Activated CD4-positive, alpha-beta T cell treated with anti-CD3 and anti-CD28 coated beads for 24 hours (primary cell): ENCODE measurements at places on chromosomes 12 and 14.
A peak's percentile ranks its signal among the peaks of the same experiment; 100 is the strongest.

GRCh38 chr12:115755061-115755724 is 522.3 kb downstream of the MED13L start:
- DNase-seq: no peak

GRCh38 chr12:8644345-8645248 is 18.0 kb downstream of the MFAP5 start:
- DNase-seq: peak; percentile 31

DNA sequence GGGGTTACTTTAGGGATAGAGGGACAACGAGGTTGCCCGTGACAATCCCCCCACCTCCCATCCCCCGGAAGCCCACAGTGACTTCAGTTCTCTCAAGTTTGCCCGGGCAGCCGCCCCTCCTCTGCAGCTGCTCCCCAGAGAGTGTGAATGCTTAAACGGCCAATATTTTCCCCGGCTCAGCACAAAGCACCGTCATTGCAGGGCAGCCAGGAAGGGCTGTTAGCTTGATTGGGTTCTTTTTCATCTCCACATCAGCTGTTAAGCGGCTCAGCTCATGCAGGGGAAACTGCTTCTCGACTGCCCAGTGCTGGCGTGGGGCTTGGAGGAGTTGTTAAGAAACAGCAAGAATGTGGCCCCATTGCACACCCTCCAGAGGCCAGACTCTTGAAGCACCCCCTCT is 120.5 kb upstream of the NCOR2 start:
- DNase-seq: no peak

GRCh38 chr14:32934073-32934880 is 4.4 kb upstream of the NPAS3 start:
- DNase-seq: no peak

- DNase-seq: no peak
Measured at GRCh38 chr12:119373001-119373400, 38.5 kb downstream of the CCDC60 start.

DNA sequence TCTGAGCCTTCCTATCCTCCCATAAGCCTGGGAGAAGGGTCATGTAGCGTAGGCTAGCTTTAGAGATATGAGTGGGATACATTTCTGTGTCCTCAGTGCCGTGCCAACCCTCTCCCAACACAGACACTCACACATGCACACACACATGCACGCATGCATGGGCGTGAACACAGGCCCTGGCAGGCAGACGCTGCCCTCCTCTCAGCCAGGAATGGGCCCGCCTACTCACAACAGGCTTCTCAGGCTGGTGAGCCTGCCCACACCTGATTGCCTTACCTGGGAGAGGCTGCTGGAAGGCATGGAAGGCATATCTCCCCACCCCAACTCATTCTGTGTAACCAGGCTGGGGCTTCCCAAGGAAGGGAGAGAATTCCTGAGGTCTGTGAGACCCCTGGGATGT is 12.8 kb upstream of the ACVR1B start:
- DNase-seq: no peak

DNA sequence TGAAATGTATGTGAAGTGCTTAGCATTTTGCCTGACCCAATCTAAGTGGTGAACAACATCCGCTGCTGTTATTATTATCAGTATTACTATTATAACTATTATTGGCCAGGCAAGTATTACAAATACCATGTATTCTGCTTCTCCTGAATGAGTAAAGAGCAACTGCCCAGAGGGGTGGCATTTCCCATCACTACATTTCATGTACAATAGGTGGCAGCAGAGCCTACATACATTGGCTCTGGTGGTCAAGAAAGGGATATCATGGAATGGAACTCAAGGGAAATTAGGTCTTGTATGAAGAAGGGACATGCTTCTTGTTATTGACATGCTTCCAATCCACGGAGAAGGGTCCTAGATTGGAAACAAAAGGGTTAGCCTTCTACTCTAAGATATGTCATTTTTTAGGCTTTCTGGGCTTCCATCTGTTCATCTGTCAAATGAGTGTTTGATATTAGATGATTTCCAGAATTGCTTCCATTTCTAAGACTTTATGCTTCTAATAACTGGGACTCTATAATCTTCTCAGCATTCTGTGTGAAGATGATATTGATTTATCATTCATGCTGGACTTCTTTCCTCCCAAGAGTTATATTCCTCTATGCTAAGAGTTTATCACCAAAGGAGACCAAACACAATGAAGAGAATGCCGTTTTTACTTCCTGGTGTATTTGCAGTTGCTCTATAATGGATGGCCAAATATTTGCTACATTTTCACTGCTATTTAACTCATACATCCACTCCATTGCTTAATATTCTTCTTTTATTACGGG is 239.1 kb downstream of the SSPN start:
- no peak for DNase-seq

GRCh38 chr12:95202691-95203486 is 14.4 kb downstream of the FGD6 start:
- no peak for DNase-seq

- no peak for DNase-seq
Measured at GRCh38 chr14:22531451-22532344, 57.3 kb downstream of the DAD1 start.

GRCh38 chr12:89829434-89829975 is 120.9 kb upstream of the ATP2B1 start:
- no peak for DNase-seq

- DNase-seq: no peak
Measured at GRCh38 chr14:37571391-37571790, 23.7 kb downstream of the FOXA1 start.

- peak; percentile 61 for DNase-seq
Measured at GRCh38 chr12:54984658-54985376, at the start of gene TESPA1. TSS of gene TESPA1 (minus strand) at chr12:54984762. CDS start at chr12:54974562, 10,200 bp downstream.

DNA sequence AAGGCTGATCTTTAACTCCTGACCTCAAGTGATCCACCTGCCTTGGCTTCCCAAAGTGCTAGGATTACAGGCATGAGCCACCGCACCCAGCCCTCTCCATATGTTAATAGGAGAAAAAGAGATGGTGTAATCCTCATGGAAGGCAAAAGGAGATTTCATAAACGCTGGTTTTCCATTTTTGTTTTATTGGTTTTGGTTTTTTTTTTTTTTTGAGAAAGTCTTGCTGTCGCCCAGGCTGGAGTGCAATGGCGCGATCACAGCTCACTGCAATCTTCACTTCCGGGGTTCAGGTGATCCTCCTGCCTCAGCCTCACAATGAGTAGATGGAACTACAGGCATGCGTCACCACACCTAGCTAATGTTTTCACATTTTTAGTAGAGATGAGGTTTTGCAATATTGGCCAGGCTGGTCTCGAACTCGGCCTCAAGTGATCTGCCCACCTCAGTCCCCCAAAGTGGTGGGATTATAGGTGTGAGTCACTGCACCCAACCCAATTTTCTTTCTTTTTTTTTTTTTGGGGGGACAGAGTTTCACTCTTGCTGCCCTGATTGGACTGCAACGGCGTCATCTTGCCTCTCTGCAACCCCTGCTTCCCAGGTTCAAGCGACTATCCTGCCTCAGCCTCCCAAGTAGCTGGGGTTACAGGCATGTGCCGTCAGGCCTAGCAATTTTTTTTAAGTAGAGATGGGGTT is 8.1 kb downstream of the PTGES3 start:
- DNase-seq: no peak

GRCh38 chr12:19506497-19506896 is 67.2 kb downstream of the AEBP2 start:
- no peak for DNase-seq

GRCh38 chr12:121797937-121798786 is 4.7 kb upstream of the RHOF start:
- DNase-seq: no peak

DNA sequence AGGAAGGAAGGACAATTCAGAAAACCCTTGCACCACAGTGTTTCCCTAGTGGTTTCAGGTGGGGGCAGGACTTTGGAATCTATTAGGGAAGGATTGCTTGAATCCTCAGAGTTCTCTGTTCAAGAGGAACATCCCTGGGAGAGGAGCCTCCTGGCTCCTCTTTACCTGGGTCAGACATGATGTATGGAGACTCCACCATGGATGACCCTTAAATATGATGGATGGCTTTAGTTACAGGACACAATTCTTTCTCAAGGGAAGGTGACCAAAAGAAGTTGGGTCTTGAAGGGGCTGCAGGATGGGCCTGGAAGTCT is 396.6 kb downstream of the NRXN3 start:
- DNase-seq: no peak

GRCh38 chr12:86261142-86261541 is 5.0 kb upstream of the MGAT4C start:
- DNase-seq: no peak

DNA sequence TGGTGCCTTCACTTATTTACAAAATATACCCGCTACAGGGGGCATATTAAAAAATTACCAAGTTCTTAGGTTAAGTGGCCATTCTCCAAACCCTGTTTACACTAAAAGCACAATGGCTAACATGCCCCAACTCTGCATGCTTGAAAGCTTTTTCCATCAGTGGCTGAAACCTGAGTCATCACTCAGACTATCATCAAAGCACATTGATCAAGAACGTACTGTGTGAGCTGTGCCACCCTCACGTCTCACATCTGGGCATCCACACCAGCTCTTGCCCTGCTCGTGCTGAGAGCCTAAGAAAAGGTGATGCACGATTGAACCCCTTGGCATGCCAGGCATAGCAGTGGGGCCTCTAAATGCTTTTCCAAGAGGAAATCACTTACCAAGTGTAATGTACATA is 13.2 kb downstream of the AQP6 start:
- DNase-seq: no peak

DNA sequence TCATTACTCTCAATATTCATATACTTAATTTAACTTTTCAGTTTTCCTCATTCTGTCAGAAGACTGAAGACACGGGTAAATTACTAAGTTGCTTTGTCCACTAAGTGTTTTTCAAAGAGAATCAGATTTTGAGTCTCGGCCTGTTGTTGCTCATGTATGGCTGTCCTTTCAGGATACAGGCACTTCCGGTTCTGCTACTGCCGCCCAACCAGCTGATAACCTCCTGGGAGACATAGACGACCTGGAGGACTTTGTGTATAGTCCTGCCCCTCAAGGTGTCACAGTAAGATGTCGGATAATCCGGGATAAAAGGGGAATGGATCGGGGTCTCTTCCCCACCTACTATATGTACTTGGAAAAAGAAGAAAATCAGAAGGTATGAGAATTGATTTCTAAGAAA is 28.3 kb upstream of the TEAD4 start:
- DNase-seq: no peak

DNA sequence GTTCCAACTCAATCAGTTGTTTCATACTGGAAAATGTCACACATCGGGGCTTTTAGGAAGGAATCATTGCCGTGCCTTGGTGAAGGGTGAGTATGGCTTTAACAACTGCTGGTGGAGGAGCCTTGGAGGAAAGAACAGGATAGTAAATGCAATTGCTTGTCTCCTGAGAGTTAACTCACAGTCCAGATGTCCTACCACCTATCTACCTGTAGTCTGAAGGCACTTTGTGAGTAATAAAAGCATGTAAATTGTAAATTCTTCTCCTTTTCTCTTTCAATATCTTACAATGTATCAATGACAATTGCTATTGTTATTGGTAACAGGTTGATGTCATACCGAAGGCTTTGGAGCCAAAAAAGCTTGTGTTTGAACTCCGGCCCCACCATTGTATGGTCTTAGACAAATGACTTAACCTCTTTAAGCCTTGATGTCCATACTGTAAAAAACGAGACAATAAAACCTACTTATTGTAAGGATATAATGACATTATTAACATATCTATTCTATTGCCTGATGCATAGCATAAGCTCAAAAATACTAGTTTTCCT is 397.4 kb downstream of the ADAMTS20 start:
- no peak for DNase-seq

DNA sequence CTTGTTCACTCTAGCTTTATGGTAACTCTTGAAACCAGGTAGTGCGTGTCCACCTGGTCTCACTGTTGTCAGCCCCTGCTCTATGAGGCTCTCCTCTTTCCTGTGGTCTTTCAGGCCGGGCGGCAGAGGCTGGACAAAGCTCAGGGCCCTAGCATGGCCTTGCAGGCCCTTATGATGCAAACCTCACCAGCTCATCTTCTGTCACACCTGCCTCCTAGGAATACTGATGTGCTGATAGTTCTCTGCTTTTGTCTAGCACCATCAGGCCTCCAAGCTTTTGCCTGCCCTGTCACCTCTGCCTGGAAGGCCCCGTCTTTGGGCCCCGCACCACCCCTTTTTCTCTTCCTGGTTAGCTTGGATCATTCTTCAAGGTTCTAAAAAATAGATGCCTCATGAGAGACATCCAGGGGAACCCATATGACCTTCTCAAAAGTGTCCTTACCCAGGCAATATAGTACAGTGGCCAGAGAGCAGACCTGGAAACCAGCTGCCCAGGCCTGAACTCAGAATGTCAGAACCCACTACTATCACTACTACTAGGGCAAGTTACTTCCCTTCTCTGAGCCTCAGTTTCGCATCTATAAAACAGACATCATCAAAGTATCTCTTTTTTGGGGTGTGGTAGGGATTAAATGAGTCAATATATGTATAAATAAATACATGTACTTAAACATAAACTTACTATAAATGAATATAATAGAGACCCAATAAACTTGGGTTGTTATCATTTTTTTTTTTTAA is 91.7 kb downstream of the ZFP36L1 start:
- no peak for DNase-seq

GRCh38 chr12:104792570-104792969 is 165.5 kb downstream of the SLC41A2 start:
- DNase-seq: no peak

DNA sequence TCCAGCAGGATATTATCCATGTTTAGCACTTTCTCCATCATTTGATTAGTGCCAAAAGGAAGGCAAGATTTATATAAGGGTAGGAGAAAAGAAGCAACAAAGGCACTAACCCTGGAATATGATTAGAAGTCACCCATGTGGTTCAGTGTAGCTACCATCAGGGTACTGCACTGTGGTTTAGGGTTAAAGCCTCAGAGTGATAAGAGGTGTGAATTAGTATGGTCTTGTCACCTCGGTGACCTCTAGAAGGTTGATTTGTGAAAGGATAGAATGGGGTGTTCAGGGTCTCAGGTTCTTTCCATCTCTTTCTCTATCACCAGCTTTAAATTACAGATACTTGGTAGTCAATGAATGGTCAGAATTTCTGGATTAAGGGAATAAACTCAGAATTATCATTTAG is 103.0 kb upstream of the TMTC2 start:
- DNase-seq: no peak

- no peak for DNase-seq
Measured at GRCh38 chr14:66281036-66281776, 205.0 kb upstream of the CCDC196 start.

DNA sequence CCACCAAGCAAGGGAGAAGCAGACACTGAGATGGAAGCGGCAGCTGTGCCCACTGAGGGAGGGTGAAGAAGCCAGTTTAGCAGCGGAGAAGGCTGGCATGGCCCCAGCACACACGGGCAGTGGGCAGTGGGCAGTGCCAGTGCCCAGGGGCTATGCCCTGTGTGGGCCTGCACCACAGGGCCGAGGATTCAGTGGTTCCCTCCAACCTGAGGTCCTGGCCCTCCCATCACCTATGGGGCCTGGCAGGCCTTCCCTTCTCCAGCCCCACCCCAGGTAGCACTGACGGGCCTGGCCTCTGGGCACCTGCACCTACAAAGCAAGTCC is 81.1 kb downstream of the ITPK1 start:
- no peak for DNase-seq

GRCh38 chr14:70257526-70257925 is 68.8 kb upstream of the SLC8A3 start:
- DNase-seq: no peak

- DNase-seq: no peak
Measured at GRCh38 chr14:58873228-58873953, 235.6 kb downstream of the DACT1 start.

GRCh38 chr14:61468063-61468825 is 146.9 kb downstream of the PRKCH start:
- DNase-seq: no peak
